Mesenteric fat pad (tissue), 1 donor: ENCODE measurements at places on chromosomes 2 and 18. TPM values are rescaled to one million over a fixed set of nuclear protein-coding genes. Genes with fewer than 3 reads are reported as not detected.

Gene TUBA4B
- not detected for total RNA-seq

Gene DNAJC5G
- not detected for total RNA-seq

DNA sequence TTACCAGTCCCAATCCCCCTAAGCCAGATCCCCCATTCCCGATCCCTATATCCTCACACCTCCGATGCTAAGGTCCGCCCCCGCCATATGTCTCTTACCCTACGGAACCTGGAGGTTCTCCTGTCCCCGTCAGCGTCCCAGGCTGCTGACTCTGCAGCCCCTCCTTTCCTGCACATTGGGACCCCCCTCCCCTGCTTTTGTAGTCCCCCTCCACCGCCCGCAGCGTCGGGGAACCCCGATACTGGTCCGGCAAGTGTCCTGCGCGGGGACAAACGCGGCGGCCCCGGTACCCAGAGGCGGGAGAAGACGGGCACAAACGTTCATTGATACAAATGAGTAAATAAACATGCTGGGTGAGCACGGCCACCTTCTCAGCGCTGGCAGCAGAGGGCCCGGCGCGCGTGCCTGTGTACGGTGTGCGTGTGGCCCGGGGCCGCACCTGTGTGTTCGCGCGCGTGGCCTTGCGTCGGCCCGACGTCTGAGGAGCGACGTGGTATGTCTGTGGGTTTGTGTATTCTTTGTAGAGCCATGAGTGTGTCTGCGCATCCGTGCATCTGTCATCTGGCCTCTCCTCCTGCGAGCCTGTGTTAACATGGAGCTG lies 2.0 kb upstream of the CYP26B1 start:
- DNase-seq: no peak

DNA sequence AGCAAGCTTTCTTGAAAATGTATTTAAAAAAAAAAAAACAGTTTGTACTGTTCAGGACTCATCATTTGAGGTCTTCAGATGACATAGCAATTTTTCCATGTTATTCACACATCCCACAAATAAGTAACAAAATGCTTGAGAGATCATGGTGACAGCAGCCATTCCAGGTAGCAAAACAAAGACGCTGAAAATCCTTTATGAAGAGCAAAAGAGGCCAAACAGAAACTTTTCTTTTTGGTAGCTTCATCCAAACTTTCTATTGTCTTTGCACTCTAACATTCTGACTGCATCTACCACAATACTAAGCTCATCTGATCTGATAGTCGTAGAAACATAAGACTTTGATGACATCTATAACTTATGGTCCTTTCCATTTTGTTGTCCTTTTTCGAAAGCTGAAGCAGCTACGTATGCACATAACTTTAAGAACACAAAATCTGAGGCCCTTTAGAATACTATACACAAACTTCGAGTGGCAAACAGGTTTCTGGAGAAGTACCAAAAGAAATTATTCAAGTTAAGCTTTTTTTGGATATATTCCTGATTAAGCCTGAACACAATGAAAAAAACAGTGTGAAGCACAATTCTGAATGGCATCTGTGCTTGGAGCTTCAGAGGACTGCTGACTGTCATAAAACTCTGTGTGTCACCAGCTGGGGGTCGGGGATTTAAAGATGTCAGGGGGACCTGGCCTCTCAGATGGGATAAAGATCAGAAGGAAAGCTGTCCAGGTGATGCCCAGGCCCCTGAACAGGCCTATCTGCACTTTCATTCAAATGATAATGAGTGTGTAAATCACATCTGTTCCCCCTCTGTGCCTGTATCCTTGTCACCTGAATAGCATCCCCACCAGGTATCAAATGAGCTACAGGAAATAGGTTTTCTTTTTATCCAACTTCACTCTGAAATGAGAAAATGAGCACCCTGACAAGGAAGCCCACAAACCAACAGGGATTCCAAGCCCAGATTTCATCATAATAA lies 75.8 kb downstream of the ZEB2 start:
- no peak for DNase-seq
